ENCODE measurements at places on chromosomes 12 and 14.

- peak; percentile 30 for DNase-seq
These were observed 27.9 kb downstream of the HNRNPC start for GRCh38 chr14:21241218-21241819.

DNA sequence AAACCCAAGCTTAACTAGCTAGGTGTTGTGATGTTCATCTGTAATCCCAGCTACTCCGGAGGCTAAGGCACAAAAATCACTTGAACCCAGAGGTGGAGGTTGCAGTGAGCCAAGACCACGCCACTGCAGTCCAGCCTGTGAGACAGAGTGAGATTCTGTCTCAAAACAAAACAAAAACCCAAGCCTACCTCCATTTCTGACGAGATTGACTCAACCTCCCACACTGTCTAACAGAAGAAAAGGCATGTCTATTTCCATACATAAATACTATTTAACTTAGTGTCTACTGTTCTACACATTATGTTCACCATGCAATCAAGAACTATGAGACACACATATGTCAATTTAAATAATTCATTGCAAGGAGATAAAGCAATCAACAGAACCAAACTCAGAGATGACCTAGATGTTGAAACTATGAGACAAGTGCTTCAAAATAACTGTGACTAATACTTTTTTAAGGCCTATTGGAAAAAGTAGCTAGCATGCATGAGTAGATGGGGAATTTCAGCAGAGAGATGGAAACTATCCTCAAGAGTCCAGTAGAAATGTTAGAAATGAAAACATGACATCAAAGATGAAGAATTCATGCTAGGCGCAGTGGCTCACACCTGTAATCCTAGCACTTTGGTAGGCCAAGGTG is 75.9 kb upstream of the DHRS4 start:
- DNase-seq = no peak

DNA sequence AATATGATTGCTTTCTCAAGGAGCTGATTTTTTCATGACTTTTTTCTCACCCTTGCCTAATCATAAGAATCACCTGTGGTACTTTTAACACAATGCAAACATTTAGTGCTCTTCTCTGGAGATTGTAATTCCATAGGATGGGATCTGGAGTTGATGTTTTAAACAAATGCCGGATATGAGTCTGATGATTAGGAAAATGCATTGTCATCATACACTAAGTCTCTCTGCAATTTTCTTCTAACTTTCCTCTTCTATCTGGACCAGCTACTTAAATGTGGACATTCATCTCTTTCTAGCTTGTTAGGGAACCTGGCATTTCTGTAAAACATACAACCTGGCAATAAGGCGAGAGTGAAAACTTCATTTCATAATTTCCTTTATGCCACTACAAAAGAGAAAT is 23.5 kb downstream of the PMCH start:
- no peak for DNase-seq

DNA sequence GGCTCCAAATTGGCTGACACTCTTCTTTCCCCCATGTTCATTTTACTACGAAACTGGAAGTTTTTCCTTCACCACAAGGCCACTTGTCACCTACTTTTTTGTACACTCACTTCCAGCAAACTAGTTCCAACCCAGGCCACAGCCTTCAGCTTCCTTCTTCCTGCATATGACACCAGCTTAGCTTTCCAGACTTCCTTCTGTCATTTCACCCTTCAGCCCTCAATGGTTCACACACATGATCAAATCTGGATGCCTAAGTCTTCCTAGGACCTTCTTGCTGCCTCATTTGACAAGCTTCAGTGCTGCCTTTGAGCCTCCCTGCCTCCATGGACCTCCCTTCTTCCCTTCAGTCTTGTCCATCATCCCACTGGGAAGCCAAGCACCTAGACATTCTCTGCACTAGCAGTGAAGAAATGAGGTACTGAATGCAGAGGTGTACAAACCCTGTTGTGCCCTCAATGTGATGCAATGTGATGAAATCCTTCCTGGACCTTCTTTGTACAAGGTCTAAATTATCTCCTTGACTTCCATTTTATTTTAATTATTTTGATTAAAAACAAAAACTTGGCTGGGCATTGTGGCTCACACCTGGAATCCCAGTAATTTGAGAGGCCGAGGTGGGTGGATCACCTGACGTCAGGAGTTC is 4.3 kb upstream of the REC8 start:
- DNase-seq = no peak

GRCh38 chr14:46444666-46445065 is 206.9 kb downstream of the RPL10L start:
- DNase-seq = no peak

GRCh38 chr14:22502007-22502406 is 87.0 kb downstream of the DAD1 start:
- no peak for DNase-seq

DNA sequence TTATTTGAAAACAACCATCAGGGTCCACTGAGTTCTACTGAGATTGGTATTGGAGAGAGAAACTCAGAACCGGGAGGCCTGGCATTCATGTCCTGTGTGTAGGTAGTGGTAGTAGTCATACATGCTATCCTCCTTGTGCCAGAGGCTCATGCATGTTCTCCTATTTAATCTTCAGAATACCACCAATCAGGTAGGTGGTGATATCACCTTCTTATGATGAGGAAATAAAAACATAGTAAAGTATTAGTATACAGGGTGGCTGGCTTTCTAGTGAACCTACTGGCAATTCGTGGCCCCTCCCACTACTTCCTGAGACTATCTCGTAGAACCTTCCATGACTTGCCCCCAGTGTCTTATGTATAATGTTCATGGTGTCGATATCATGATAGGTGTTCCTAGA is 40.5 kb upstream of the EID3 start:
- no peak for DNase-seq

DNA sequence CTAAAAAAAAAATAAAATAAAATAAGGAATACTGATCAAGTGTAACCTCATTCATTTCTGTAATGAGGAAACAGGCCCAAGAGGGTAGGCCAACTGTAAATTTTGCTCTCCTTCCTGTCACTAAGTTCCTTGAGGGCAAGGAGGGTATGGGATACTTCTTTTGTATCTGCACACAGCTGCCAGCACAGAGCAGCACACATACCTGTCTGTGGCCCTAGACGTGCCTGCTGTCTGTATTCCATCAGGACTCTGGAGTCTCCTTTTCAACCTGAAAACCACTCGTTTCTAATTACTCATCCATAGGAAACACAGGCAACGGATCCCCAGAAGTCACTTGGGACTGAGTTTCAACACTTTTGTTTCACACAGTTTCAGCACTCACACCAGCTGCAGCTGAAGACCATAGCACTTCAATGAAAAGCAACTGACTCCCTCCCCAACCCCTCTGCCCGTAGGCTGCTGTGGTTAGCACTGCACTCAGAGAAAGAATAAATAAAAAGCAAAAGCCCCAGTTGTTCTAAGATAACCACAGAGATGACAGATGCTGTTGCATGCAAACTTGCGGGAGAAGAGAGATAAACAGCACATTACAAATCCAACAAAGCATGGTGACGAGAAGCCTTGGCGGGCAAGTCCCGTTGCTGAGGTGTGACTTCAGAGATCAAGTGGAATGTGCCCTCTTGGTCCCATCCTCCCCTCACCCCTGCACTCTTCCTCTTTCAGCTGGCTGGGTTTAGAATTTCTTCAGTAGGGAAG is 24.9 kb downstream of the CRACR2A start:
- peak; percentile 96 for DNase-seq

- DNase-seq = no peak
These were observed 12.6 kb downstream of the TRAPPC6B start for GRCh38 chr14:39157491-39157890.

DNA sequence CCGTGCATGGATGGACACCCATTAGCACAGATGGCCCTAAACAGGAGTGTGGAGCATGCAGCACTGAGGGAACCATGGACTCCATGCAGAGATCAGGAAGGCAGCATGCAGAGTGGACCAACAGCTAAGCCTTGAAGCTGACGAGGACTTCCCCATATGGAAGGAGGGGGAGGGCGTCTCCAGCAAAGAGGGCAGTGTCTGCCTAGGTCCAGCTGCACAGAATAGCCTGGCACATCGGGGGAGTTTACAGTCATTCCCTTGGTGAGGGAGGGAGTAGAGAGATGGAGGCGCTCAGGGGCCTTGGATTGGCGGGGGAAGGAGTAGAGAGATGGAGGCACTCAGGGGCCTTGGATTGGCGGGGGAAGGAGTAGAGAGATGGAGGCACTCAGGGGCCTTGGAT is 64.5 kb downstream of the ANKRD9 start:
- DNase-seq = no peak

- DNase-seq = no peak
These were observed 30.6 kb upstream of the TSPAN9 start for GRCh38 chr12:3046441-3047200.

GRCh38 chr14:59492384-59492783 is 8.1 kb downstream of the JKAMP start:
- no peak for DNase-seq

DNA sequence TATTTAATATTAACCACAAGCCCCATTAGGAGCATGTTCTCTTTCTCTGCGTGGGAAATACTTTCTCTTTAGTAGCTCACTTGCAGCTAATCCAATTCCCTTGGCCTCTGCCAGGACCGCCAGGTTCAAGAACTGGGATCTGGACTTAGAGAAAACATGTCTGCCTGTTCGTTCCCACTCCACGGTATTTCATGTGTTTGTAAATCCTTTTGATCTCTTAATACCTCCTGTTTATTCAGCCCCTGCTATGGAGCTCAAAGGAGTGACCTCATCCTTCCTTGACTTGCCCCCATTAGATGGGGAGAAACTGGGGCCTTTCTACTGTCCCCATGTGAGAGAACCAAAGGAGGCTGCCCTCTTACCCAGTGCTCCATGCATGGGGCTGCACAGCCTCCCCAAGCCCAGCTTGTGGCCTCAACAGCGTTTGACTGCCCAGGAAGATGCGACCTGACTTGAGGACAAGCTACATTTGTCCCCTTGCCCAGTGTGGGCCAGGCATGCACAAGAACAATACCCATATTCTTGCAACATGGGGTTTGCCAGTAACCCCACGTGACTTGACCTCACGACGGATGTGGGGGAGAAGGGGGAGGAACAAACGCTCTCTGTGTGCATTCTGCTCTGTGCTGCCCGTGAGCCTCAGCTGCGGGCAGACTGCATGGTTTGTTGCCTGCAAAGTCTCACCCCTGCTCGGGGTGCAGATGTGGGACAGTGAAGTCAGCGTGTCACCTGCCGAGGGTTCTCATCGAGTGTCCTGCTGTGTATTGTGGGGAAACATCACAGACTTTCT is 30.3 kb downstream of the CD9 start:
- DNase-seq = peak; percentile 97

DNA sequence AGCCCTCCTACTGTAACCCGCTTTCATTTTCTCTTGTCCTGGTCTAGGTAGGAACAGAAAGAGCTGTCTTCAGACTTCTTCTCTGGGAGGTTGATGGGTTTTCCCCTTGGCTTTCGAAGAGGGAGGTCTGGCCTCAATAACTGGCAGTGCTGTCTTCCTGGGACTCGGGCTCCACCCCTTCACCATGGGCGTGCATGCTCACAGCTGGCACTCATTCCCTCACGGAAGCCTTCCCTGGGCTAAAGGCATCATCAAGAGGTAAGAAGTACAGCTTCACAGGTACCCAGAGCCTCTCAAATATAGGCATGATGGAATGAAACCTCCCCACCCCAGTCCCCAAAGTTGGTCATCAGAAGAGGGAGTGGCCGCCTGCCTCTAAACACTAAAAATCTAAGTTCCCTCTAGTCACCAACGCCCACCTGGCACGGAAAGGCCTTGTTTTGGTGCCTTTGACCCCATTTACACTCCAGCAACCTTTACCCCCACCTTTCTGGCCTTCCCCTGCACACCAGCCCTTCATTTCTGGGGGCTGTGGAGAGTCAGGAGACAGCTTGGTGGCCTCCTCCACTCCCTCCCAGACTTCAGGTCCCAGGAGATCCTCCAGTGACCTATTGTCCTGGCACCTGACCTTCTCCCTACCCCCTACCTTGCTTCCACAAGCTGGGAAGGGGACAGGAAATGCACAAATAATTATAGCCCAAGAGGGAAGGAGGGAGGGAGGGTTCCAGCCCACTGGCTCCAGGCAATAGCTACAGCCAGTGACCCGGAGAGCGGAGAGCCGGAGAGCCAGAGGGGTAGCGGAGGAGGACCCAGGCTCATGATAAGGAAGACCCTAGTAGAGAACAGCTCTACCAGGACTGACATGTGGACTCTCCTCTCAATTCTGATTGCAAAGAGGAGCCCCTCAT is 2.8 kb downstream of the RAPGEF3 start:
- no peak for DNase-seq

DNA sequence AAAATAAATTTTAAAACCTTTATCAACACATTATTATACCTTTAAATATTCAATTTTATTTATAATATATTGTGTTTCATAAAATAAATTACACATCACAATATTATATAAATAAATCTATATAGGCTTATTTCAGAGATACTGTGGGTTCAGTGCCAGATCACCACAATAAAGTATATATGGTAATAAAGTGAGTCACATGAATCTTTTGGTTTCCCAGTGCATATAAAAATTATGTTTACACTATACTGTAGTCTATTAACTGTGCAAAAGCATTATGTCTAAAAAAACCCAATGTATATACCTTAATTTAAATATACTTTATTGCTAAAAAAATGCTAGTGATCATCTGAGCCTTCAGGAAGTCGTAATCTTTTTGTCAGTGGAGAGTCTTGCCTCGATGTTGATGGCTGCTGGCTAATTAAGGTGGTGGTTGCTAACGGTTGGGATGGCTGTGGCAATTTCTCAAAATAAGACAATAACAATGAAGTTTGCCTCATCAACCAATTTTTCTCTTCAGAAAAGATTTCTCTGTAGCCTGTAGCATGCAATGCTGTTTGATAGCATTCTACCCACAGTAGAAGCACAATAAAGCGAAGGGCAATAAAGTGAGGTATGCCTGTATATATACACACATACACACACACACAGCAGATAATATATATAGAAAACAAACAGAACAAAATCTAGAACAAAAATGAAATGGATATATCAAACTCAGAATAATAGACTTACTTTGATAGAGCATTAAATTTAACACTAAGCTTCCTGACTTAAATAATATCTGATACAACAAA is 32.4 kb downstream of the CCDC59 start:
- no peak for DNase-seq

DNA sequence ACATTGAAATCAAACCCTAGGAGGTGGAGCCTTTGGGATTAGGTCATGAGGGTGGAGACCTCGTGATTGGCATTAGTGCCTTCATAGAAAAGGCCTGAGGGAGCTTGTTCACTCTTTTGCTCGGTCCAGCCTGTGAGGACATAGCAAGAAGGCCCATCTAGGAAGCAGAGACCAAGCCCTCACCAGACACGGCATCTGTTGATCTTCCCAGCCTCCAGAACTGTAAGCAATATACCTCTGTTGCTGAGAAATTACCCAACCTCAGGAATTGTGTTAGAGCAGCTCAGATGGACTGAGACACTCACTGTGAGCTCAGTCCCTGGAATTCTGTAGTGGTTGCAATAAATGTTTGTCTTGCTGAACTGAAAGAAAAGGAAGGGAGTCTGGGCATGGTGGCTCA is 116.2 kb upstream of the MAP1LC3B2 start:
- DNase-seq = no peak

GRCh38 chr12:115811045-115811444 is 466.4 kb downstream of the MED13L start:
- no peak for DNase-seq

GRCh38 chr12:91043408-91043807 is 14.4 kb downstream of the KERA start:
- DNase-seq = no peak
